GM23338 (cell line): ENCODE measurements at places on chromosomes 16 and 17. TPM values are rescaled to one million over a fixed set of nuclear protein-coding genes. Genes with fewer than 3 reads are reported as not detected.

TBC1D3 gene
- polyA plus RNA-seq, result not detected in 2 replicates

GRCh38 chr17:67362173-67362572, 4.2 kb downstream of the PSMD12 start:
- H3K27ac ChIP-seq, result no peak overlapping the region
- no peak for DNase-seq
- H3K36me3 ChIP-seq, result no peaks in the 10 kb centered on the region; the same call in 1 of the 2 replicates
- H3K4me3 ChIP-seq, result no peak overlapping the region
- no peaks in the 10 kb centered on the region for H3K27me3 ChIP-seq

DNA sequence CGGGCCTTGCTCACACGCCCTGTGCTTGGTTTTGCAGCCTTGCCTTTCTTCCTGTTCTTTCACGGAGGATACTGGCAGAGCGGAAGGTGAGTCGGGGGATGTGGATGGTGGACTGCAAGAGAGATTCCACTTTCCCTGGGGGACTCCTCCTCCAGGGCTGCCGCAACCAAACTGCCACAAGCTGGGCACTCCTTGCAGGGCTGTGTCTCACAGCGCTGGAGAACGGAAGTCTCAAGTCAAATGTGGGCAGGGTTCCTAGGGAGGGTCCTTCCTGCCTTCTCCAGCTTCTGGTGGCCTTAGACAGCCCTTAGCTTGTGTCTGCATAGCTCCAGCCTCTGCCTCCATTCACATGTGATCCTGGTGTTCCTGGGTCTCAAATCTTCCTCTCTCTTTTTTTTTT, 11.4 kb upstream of the BIRC5 start:
- no peaks in the 10 kb centered on the region; the same call in 1 of the 2 replicates for H3K4me1 ChIP-seq
- H3K36me3 ChIP-seq, result no peaks in the 10 kb centered on the region
- DNase-seq, result no peak
- no peak overlapping the region for H3K4me3 ChIP-seq
- H3K27me3 ChIP-seq, result no peaks in the 10 kb centered on the region

DNA sequence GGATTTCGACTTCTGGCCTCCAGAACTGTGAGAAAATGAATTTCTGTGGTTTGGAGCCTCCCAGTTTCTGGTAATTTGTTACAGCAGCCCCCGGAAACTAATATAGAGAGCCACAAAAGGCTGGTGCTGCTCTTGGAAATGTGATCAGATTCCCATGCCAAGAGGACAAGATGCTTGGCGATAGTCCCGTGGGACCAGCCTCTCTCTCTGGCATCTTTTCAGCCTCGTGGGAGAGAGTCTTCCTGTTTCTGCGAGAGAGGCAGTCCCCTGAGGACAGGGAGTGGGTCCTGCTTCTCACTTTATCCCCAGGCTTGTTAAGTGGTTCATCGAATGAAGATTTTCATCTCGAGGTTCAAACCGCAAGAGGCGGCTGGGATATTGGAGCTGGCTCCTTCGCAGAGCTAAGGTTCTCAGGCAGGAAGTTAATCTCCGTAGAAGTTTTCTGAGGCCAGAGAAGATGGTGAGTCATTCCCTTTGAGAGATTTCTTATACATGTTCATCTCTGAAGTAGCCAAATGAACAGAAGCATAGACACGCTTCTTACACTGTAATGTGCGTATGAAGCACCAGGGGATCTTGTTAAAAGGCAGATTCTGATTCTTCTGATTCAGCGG, 211.6 kb upstream of the SDK2 start:
- no peak overlapping the region for H3K27ac ChIP-seq
- H3K4me3 ChIP-seq, result no peak overlapping the region
- no peaks in the 10 kb centered on the region for H3K4me1 ChIP-seq
